ENCODE measurements at places on chromosomes 7 and 10.

GRCh38 chr10:28580825-28581224, 47.9 kb downstream of the WAC start:
- H3K27ac ChIP-seq: no peak overlapping the region
- no peaks in the 10 kb centered on the region for H3K4me1 ChIP-seq
- H3K4me3 ChIP-seq: no peak overlapping the region
- no peak for DNase-seq
- no peaks in the 10 kb centered on the region for H3K27me3 ChIP-seq
- H3K36me3 ChIP-seq: peaks cover 23% of the 10 kb centered on the region

GRCh38 chr7:128029405-128029995, 1.7 kb downstream of the LRRC4 start:
- H3K4me1 ChIP-seq: peaks cover 24% of the 10 kb centered on the region
- H3K27me3 ChIP-seq: peaks cover 16% of the 10 kb centered on the region
- H3K27ac ChIP-seq: no peak overlapping the region
- no peaks in the 10 kb centered on the region for H3K36me3 ChIP-seq
- no peak for DNase-seq

GRCh38 chr7:20519645-20520044, 95.8 kb upstream of the ABCB5 start:
- DNase-seq: no peak
- H3K36me3 ChIP-seq: no peaks in the 10 kb centered on the region
- no peak overlapping the region for H3K27ac ChIP-seq

GRCh38 chr10:129404091-129404490, 63.0 kb upstream of the MGMT start:
- H3K4me3 ChIP-seq: no peak overlapping the region
- H3K27ac ChIP-seq: no peak overlapping the region
- no peaks in the 10 kb centered on the region for H3K4me1 ChIP-seq
- DNase-seq: no peak
- no peaks in the 10 kb centered on the region for H3K36me3 ChIP-seq
- H3K27me3 ChIP-seq: no peaks in the 10 kb centered on the region

GRCh38 chr7:47361746-47362215, 220.1 kb downstream of the TNS3 start:
- no peak overlapping the region for H3K27ac ChIP-seq
- no peak for DNase-seq
- H3K4me3 ChIP-seq: no peak overlapping the region
- H3K4me1 ChIP-seq: peaks cover 2% of the 10 kb centered on the region
- no peaks in the 10 kb centered on the region for H3K27me3 ChIP-seq

DNA sequence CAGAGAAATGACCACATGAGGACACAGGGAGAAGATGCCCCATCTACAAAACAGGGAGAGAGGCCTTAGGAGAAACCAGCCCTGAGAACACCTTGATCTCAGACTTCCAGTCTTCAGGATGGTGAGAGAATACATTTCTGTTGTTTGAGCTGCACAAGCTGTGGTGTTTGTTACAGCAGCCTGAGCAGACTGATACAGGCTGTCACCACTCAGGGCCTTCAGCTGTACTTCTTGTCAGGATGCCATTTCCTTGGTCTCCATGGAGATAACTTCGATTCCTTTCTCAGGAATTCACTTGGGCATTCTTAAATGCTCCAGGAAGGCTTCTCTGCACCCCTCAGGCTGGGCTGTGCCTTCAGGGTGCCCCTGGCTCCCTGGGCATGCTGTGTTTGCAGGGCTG, 85.7 kb upstream of the IGFBP3 start:
- no peak overlapping the region for H3K4me3 ChIP-seq
- no peak for DNase-seq
- H3K4me1 ChIP-seq: no peaks in the 10 kb centered on the region
- no peaks in the 10 kb centered on the region for H3K27me3 ChIP-seq
